ENCODE measurements at places on chromosomes 5 and 9.

GRCh38 chr5:134184155-134185135, 7.7 kb upstream of the SKP1 start:
- peak; percentile 73 for DNase-seq

- DNase-seq, result no peak
Measured at GRCh38 chr5:59199868-59200267, 617.0 kb downstream of the RAB3C start.

- DNase-seq, result no peak
Measured at GRCh38 chr5:146799231-146799630, 79.3 kb downstream of the PPP2R2B start.

GRCh38 chr5:154514331-154514730, 36.3 kb upstream of the HAND1 start:
- DNase-seq, result no peak

DNA sequence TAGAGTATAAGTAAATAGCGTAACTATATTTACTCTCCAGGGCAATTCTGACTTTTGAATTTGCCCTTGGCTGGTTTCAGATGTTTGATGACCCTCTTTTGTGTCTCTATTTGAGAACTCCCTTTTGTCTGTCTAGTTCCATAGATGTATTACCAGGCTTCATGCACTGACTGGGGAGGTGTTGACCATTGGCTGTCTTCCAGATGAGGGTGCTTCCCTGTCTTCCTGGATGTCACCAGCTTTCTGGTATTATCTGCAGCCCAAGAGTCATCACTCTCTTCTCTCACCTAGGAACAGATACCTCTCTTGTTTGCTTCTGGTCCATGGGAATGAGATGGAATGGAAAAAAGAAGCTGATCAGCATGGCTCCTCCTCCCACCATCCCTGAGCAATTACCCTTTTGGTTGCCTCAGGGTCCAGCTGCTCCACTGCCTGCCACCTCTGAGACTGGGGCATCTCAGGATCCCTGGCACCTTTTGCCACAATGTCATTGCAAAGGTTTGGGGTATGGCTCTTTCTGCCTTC, 58.7 kb upstream of the TMED7 start:
- DNase-seq, result no peak

All from fibroblast of the aortic adventitia (primary cell).